SK-MEL-5 (cell line): ENCODE measurements at places on chromosomes 11 and 22.
A peak's percentile ranks its signal among the peaks of the same experiment; 100 is the strongest.

GRCh38 chr11:60261014-60261413, 18.1 kb upstream of the MS4A4E start:
- DNase-seq, result no peak

- DNase-seq, result no peak
These were observed 5.9 kb downstream of the IGSF9B start for GRCh38 chr11:133950874-133951326.

DNA sequence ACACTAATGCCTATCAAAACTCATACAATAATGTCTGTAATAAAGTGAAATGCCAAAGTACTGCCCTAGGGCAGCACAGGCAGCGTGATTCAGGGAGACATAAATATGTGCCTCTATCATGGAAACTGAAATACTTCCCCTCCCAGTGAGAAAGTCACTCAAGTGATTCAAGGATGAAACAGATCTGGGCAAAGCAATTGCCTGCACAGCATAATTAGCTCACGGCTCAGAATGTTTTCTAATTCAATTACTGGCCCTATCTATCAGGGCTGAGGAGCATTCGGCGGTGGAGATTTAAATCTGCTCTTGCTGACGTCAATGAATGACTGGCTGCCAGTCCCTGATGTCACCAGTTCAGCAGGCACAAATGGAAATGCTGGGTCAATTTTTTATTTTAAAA, 27.7 kb upstream of the PPP2R1B start:
- peak; percentile 94 for DNase-seq

- DNase-seq, result no peak
These were observed 8.4 kb downstream of the SLCO2B1 start for GRCh38 chr11:75159151-75159953.

- DNase-seq, result no peak
These were observed 39.3 kb upstream of the NNMT start for GRCh38 chr11:114256967-114257286.

- DNase-seq, result no peak
These were observed 14.1 kb downstream of the MIAT start for GRCh38 chr22:26671317-26672059.
